CD4-positive, alpha-beta T cell treated with Interleukin-10 for 1 hour (primary cell): ENCODE measurements at places on chromosomes 6 and 20.

- no peak for DNase-seq
Observed at GRCh38 chr6:100440935-100441334, 23.8 kb downstream of the SIM1 start.

DNA sequence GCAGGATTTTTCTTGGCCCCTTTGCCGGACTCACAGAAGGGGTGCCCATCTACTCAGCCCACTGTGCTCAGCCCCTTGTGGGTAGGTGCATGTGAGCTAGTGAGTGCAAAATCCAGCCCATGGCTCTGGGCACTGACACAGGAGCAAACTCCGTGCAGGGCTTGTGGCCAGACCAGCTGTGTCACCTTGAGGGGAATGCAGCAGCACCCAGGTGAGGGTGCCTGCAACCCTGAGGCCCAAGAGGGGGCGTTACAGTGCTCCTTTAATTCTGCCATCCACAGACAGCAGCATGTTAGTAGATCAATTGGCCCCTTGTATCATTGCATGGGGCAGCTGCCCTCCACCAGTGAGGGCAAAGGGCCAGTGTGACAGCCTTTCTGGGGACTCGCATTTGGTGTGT, 12.9 kb upstream of the IYD start:
- DNase-seq = no peak

DNA sequence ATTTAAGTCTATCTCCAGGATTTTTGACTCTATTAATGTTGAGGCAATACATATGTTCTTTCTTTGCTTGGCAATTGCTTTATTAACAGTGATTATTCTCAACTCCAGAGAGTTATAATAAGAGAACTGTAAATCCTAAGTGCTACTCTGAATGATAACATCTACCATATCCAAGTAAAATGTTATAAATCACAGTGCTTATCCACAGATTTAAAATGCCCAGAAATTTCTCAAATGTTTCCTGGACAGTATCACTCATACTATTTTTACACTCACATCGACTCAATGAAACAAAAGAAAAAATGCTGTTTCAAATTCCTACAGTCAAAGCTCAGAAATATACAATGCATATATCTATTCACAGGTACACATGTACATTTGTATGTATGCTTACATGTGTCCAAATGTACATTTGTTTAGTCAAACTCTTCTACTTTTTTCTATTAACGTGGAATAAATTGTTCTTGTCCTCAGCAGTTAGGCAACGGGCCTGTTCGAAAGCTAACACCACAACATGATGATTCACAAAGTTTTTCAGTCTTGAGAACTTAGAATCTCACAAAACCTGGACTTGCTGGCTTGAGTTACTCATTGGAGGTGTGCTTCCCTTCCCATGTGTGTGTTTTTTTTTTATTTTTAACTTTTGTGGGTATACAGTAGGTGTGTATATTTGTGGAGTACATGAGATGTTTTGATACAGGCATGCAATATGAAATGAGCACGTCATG, 193.0 kb downstream of the GJA10 start:
- DNase-seq = no peak

DNA sequence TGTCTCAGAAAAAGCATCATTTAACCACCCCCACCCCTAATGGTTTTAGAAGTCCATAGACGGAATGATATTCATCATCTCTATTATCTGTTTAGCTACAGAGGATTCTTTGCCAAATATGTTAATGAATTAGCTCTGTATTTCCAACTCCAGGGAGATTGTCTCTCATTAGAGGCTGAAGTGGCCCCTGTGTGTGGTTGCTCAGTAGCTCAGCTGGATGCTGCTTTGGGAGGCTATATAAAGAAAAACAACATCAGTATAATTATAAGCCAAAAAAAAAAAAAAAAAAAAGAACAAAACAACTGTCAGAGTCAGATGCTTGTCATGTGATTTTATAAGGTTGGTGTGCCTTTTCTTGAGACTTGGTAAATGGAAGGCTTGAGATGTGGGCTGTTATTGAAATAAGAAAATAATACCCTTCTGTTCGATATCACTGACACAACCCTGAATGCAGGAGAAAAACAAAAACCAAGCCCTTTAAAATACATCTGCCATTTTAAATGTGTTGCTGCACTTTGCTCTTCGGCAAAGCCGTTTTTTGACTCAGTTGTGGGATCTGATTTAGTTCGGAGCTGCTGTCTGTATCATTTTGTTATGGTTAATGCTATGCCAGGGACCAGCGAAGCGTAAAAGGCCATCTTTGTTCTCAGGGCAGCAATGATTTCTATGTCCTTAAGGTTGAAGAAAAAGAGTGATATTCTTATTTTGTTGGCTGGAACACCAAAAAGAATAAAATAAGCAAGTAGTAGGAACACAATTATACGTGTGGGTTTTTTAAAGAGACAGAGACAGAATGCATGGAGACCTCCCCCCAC, 422.6 kb downstream of the QKI start:
- DNase-seq = no peak

DNA sequence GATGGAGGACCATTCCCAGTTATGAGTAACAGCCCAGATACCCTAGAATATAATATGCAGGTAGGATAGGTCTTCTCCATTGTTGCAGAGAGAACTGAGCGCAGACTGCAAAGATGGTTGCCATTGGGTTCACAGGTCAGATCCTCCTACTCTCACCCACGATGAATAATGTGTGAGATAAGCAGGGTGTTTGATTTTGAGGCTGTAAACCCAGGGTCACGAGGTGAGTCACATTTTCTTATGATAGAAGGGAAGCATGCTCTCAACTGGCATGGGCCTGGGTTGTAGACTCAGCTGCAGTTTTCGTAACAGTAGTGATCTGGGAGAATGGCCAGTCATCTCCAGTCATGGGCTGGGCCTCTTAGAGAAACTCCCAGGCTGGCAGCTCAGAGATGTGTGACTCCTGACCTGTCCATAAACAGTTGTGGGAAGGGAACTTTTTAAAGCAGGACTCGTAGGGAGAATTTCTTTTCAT, 74.2 kb downstream of the CD164 start:
- no peak for DNase-seq

DNA sequence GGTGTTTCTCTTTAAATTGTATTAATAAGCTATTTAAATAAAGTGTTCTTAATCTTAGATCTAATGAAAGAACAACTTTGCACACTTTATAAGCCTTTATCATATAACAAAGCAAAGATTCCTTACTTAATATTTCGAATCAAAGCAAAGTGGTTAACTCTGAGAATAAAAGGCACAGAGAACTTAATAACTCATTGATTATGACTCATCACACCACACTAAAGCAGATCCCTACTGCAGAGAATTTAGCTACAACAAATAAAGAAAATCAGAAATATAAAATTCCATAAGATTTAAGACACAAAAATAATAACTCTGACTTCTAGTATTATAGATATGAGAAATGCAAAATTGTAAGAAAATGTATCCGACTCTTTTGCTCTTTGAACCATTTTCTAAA, 135.6 kb upstream of the RUNX2 start:
- DNase-seq = no peak

GRCh38 chr6:131575834-131576478, 2.9 kb downstream of the ARG1 start:
- no peak for DNase-seq

DNA sequence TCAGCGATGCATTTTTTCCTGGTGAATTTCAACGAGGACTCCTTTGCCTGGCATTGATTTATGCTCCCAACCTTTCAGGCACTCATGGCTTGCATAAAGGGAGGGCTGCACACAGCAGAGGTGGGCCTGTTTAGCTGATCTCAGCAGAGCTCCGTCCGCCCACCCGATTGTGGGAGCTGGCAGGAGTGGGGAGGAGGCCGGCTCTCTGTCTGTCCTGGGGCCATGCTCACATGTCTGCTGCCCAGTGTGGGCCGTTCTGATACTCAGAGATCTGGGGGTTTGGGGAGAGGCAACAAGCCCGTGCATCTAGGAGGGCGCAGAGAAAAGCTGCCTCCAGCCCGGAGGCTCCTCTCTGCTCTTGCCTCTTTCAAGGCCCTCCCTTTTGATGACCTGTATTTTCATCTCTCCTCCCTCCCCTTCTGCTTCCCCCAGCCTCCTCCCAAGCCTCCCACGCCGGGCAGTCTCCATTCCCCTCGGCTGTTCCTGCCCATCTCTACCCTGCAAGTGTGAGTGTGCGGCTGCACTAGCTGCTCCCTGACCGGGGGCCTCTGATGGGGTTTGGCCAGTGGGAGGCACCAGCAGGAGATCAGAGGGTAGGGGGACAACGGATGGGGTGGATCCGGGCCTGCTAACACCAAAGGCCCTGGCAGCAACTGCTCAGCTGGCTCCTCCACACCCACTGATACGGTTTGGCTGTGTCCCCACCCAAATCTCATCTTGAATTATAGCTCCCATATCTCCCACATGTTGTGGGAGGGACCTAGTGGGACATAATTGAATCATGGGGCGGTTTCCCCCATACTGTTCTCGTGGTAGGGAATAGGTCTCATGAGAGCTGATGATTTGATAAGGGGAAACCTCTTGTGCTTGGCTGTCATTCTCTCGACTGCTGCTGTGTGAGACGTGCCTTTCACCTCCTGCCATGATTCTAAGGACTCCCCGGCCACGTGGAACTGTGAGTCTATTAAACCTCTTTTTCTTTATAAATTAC, 39.6 kb upstream of the MLN start:
- no peak for DNase-seq

DNA sequence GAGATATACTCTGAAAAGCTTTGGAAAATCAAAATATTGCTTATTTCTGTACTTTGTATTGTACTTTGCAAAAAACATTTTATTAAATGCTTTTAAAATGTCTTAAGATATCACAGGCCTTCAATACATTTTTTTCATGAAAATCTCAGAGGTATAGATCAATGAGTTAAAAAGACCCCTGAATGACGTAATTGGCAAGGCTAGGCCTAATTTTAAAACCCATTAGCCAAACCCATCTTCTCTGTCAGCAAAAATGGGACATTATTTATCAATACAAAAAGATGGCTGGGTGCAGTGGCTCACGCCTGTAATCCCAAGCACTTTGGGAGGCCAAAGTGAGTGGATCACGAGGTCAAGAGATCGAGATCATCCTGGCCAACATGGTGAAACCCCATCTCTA, 84.8 kb upstream of the PAK5 start:
- DNase-seq = no peak

GRCh38 chr6:35581633-35582032, 68.9 kb upstream of the TULP1 start:
- no peak for DNase-seq

DNA sequence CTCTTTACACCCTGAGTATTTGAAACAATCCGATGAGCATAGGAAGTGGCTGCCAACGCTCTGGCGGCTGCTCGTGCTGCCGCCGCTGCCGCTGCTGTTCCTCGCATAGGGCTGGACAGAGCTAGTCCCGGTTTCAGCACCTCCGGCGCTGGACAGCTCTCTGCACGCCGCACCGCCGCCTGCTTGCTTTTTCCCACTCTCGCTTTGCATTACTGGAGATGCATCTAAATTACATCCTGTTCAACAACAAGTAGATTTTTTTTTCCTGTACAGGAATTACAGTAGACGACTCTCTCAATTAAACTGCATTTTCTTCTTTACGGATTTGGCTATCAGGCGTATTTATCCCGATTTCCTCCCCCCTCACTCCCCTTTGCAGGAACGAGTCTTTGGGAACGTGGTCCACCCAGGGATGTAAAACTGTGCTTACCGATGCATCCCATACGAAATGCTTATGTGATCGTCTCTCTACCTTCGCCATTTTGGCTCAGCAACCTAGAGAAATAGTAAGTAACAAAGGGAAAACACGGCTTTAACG, 563.8 kb downstream of the LMBRD1 start:
- DNase-seq = peak; percentile 23

DNA sequence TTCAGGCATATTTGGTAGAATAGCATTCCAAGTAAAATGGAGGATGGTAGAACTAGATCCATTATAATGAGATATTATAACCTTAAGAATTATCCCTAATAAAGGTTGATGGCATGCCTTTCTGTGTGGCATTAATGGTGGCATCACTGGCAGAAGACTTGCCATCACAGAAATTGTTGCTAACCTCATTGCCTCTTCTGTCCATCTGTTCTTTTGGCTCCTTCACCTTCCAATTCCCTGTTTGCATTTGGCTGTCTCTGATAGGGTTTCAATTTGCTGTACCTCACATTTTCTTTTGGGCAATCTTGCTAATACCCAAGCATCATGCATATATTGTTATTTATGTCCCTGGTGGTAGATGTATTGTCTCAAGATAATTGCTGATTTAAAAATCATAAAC, 98.9 kb downstream of the SMPDL3A start:
- DNase-seq = no peak

GRCh38 chr6:11732036-11732631, 46.5 kb downstream of the ADTRP start:
- DNase-seq = peak; percentile 37

DNA sequence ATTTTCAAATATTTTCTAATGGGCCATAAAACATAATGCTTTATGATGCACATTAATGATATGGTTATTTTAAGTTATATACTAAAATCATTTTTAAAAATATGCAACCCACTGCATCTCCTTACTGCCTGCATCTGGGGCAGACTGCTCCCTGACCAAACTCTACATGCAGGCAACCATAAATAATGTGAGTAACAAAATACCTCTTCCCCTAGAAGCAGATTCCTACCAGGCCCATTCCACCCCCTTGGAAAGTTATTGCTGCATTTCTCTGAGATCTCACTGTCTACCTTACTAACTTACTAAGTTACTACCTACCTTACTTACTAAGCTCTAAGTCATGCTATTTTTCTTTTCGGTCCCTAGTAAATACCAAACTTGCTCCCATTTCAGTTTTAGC, 71.8 kb downstream of the ATG5 start:
- no peak for DNase-seq

DNA sequence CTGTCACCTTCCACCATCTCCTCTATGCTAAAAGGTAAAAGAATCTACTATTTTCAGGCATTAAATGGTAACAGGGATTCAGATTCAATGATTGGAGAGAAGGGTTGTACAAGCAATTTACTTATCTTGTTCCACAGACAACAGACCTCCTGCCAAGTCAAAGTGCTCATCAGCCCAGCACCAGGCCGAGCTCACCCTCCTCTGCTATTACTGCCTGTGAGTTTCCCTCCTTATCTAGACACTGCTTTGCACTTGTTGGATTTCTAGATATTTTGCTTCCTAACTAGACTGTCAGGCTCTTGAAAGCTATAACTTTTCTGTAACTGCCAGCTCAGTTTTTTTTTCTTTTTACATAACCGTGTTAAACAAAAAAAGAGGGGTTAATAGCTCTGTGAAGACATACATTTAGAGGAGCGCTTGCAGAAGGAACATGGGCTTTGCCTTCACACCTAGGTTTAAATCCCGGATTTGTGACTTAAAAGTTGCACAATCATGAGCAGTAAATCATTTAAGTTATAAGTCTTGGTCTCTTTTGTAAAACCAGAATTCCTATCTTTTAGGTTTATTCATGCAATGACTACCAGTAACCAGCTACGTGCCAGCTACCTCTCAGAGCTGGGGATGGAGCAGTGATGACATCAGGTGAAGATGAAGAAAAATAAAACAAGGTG, 1.1 kb upstream of the FAM162B start:
- DNase-seq = no peak

DNA sequence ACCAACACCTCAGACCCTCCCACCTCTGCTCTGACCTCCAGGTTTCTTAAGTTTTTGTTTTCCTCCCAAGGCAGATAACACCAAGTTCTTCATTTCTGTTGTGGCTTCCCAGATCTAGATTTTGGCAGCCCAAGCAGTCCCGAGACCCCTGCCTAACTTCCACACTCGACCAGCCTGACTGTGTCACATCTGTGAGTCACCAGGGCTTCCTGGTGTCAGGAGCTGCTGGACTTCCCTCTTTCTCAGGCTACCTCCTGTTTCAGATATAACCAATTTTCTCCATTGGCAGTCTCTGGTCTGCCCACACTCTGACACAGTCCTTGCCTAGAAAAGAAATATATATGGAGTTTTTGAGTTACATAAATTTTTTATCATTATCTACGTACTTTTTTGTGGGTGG, 46.1 kb upstream of the CCN6 start:
- no peak for DNase-seq

GRCh38 chr20:56839786-56840185, 210.7 kb downstream of the TFAP2C start:
- no peak for DNase-seq
